RCC 7860 (cell line): ENCODE measurements at places on chromosomes 7 and 10.

DNA sequence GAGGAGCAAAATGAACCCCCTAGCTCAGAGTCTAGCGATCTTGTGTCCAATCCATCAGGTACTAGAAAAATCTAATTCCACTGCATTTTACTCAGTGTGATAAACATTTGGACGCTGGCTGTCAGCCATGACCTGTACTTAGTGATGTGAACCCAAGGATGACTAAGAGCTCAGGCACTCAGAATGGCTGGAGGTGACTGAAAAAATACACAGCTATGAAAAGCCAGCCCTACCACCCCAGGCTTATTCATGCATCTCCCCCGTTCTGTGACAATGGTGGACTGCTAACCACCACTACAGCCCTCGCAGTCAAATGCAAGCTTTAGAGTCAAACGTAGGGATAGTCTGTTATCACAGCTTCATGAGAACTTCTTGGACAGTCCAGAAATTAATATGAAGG lies 14.9 kb downstream of the AFAP1L2 start:
- DNase-seq = peak; percentile 96

- no peak for DNase-seq
Observed at GRCh38 chr7:121436688-121437087, 40.6 kb upstream of the FAM3C start.

DNA sequence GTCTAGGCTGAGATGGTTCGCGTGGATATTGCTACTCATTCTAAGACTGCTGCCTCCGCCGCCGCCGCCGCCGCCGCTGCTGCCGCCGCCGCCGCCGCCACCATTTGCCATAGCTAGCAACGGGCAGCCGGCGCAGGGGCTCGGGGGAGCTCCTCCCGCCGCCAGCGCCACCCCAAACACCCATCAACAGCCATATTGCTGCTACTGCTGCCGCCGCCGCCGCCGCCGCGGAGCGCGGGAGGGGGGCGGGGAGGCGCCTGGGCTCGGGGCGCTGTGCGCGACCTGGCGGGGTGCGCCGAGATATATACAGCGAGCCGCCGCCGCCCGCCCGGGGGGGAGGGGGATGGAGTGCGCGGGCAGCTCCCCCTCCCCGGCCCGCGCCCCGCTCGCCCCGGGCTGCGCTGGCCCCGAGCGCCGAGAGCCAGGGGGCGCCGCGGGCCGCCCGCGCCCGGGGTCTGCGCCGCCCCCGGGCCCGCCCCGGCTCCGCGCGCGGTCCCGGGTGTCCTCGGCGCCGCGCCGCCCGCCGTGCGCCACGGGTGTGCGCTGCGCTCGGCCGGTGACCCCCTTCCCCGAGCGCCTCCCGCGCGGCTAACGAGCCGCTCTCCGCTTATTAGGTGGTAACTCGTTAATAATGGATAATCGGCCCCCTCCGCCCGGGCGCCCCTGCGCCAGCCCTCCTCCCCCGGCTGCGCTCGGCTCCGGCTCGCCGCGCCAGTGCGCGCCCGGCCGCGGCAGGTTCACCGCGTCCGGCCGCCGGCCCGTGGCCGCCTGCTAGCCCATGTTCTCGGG lies at the start of gene KCNMA1:
Gene KCNMA1, minus strand, starts transcription at position 277 of the 789 bp plus-strand sequence.
- peak; percentile 36 for DNase-seq

- no peak for DNase-seq
Observed at GRCh38 chr10:122490786-122491680, 29.7 kb downstream of the HTRA1 start.

- no peak for DNase-seq
Observed at GRCh38 chr10:107914450-107915214, 750.1 kb upstream of the SORCS1 start.

DNA sequence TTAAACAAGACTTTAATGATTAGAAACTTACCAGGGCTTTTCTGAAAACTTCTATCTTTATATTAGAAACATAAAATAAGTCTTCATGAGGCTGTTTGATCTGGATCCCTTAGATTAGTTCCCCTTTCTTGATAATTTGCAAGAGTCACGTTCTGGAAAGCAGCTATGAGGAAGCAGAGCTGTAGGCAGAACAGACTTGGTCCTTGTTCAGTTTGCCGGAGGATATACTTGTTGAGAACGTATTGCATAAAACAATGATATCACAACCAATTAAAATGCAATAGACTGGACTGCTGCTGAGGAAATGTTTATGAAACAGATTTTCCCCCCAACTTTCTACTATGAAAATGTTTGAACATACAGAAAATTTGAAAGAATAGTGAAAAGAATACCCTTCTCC lies 2.8 kb downstream of the SAMD9L start:
- DNase-seq = no peak

- DNase-seq = no peak
Observed at GRCh38 chr7:148669927-148670326, 28.8 kb upstream of the CUL1 start.
